Stimulated activated CD4-positive, alpha-beta T cell treated with anti-CD3 and anti-CD28 coated beads, TNF-alpha, amount 100 ng/mL, for 48 hours (primary cell): ENCODE measurements at places on chromosomes 6 and 20.

DNA sequence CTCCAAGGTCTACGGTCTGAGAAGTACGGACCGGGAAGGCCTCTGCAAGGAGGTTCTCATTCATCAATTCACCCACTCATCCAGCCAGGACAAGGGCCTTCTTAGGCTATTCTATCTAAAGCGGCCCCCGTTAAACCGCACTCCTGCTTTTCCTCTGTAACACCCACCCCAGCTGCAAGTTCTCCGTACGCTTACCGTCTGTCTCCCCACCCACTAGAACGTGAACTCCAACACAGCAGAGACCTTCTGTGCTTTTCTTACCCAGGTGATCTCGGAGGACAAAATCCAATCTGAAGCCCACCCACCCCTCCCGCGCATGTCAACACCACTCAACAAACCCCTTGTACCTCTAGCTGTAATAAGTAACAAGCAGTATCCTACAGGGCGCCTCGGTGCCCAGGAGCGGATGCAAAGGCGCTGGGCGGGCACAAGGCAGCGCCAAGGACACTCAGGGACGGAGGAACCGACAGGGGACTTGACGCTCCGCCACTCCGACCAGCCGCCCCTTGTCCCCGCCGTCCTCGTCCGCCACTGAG, 351 bp downstream of the AURKA start:
- no peak for DNase-seq

DNA sequence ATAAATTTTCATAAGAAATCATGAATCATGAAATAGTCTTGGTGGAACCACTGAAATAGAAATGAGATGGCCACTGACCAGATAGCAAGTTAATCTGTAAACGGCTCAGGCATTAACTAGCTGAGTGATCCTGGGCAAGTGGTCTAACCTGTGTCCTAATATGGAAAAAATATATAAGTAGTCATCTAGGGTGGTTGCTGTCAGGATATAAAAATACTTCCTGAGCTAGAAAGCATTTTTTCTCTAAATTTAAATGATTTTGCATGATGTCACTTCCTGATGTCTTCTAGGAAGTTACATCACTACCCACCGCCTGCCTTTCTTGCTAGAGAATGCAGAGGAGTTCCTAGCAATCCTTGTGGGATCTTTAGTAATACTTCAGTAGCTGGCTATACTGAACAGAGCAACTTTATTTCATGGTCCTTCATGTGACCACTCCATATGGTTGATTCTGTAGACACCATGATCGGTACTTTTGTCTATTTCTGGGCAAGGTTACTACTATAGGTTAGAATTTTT, 228.1 kb upstream of the CEP162 start:
- no peak for DNase-seq

DNA sequence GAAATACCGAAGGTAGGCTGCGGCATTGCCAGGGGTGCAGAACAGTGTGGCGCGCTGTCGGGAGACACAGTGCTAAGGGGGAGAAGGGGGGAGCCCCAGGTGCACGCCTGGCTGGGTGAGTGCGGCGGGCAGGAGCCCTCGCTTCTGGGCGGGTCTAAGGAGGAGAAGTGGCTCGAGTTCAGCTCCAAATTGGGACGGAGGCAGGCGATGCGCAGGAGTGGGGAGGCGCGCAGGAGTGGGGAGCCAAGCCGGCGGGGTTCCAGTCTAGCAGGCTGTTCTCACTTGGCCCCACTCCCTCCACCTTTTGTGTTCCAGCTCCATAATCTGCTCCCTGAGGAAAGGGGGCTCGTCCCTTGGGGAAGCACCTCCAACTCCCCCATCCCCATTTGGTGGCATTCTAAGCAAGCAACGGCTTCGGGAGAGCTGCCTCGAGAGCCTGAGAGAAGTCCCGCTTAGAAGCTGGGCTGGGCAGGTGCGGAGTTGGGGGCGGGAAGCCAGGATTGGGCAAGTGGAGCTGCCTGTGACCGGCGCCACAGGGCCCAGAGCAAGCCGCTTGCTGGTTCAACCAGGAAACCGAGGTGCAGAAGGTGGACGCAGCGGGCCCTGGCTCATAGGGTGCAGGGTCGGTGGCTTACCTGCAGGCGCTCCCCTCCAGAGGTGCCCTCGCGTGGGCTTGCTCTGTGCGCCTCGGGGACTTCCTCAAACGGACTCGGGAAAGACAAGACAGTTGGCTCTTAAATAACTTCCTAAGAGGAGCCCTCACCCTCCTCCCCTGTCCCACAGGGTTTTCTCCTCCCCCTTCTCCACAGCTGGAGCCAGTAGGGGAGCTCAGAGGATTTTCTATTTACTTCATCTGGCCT, at the start of gene F13A1:
TSS of gene F13A1 (minus strand) at position 711 of the 860 bp plus-strand sequence. CDS start 1,998 bp downstream, outside the sequence.
- DNase-seq = no peak

GRCh38 chr6:40671694-40672050, 84.5 kb upstream of the LRFN2 start:
- no peak for DNase-seq

DNA sequence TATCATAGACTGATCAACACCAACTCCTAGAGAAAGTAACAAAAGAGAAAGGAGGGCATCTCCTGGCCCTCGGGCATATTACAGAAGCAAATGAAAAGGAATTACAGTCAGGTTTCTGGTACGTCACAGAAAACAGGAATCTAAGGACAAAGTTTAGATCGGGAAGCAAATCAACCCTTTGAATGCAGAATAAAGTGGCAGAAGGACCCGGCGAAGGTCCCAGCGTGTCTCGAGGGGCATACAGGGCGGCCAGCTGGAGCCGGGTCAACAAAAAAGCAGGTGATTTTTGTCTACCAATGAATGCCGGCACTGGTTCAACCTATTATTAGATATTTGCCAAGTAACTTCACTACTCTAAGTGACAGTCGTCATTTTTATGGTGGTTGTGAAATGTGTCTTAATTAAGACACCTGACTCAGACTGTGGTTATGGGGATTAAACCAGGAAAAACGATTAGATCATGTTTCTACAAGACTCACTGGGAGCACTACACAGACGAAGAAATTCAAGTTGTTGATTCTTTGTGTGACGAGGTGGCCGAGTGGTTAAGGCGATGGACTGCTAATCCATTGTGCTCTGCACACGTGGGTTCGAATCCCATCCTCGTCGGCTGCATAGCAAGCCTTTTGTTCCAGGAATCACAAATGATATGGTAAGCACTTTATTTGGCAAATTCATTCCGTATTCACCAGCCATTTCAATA, 12.4 kb upstream of the ZSCAN9 start:
- peak; percentile 58 for DNase-seq

- DNase-seq = no peak
These were observed 94.0 kb downstream of the SYCP2 start for GRCh38 chr20:59839400-59839799.

GRCh38 chr6:16305246-16305725, 66.9 kb downstream of the GMPR start:
- DNase-seq = no peak

- DNase-seq = no peak
These were observed 46.8 kb downstream of the SPATA2 start for GRCh38 chr20:49868538-49868937.

GRCh38 chr6:3058957-3059356, 9.3 kb upstream of the RIPK1 start:
- DNase-seq = no peak

GRCh38 chr20:15862178-15862577, 711.1 kb downstream of the KIF16B start:
- DNase-seq = no peak

DNA sequence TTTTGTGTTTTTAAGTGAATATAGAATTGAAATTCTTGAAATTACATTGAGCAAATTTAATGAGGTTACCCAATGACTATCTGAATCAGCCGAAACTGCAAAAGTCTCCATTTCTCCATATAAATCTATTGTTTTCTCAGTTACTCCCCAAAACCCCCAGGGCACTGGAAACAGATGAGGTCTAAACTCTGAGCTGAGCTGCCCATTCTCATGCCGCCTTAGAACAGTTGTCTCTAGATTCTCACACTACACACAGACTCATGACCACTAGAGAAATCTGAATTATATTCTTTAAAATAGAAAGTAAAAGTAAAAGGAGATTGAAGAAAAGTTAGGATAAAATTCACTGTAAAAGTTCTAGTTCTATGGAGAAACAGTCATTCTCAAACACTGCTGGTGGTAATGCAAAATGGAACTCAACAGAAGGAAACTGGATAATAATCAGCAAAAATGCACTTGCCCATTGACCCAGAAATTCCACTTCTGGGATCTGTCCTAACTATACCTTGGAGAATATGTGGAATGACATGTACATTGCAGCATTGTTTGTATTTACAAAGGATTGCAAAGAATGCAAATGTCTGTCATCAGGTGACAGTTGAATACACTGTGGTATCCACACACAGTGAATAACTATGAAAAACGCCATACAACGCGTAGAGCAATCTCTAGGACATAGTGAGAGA, 125.5 kb downstream of the IPCEF1 start:
- no peak for DNase-seq

GRCh38 chr6:20412682-20413073, 11.0 kb downstream of the E2F3 start:
- DNase-seq = no peak

DNA sequence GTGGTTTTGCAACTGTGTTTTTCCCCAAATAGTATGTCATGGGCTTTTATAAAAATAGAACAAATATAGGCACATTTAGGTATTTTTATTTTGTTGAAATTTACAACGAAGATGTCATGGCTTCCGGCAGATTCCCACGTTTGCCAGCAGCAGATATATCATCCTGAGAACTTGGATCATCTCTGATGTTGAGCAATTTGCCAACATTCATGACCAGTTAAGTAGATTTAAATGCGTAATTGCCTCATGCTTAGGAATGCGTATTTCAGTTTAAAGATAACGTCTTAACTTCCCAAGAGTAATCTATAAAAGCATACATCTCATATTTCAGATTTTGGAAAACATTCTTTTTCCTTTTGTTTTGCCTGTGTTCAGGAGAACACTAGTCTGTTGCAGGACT, 457.8 kb downstream of the QKI start:
- DNase-seq = no peak

- no peak for DNase-seq
These were observed 46.9 kb downstream of the JARID2 start for GRCh38 chr6:15292721-15293302.

DNA sequence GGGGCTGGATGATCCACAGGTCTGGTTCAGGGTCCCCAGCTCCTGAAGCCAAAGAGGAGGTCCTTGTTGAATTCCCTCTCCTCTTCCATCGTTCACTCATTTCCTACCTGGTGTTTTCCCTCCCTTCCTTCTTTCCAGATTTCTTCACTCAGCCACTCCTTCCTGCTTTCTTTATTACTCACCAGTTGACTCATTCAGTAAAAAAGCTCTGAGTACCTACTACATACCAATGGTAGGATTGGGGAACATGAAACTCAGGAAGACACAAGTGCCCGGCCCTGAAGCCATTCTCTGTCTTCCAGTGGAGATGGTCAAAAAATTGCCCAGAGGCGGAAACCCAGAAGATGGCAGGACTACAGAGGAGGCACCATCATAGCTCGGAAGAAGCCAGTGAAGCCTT, 11.9 kb upstream of the NSFL1C start:
- DNase-seq = no peak

GRCh38 chr6:22383016-22383415, 86.2 kb upstream of the PRL start:
- DNase-seq = no peak

DNA sequence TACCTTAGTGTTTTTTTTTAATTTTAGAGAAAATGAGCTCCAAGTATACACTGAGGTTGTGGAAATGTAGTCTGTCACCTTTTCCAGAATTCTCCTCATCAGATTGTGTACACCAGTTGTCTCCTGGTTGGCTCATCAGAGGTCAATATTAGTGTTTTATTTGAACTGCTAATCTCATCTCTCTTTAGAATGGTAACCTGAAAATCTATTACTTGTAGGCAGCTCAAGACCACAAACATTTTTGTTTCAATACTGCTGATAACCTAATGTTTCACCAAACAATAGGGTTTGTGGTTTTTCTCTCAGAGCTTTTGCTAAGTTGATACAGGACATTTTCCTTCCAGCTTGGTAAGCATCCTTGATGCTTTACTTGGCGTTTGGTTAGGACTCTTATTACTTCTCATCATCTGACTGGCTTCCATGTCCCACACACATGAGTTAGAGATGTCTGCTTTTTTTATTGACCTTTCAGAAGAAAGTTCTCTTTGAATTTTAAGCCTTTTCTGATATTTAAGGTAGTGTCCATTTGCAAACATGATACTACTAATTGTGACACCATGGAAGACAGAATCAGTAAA, 15.1 kb downstream of the ADGRG6 start:
- DNase-seq = no peak

DNA sequence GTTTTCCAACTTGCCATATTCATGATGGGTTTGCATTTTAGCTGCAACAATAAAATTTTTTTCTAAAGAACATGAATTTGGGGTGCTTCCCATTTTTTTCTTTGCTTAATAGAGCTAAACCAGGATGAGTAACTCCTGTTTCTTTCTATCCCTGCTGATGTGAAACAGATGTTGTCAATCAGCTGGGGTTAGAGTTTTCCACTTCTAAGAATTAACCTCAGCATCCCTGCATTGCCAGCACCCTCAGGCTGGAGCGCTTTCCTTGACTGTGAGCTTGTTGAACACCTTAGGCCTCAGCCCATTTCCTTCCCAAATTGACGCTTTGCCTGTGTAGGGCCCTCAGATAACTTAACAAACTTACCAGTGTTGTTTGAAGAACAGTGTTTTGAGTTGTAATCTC, 74.5 kb downstream of the PTPN1 start:
- DNase-seq = no peak

- no peak for DNase-seq
These were observed 155.5 kb downstream of the GJA1 start for GRCh38 chr6:121590916-121591315.

DNA sequence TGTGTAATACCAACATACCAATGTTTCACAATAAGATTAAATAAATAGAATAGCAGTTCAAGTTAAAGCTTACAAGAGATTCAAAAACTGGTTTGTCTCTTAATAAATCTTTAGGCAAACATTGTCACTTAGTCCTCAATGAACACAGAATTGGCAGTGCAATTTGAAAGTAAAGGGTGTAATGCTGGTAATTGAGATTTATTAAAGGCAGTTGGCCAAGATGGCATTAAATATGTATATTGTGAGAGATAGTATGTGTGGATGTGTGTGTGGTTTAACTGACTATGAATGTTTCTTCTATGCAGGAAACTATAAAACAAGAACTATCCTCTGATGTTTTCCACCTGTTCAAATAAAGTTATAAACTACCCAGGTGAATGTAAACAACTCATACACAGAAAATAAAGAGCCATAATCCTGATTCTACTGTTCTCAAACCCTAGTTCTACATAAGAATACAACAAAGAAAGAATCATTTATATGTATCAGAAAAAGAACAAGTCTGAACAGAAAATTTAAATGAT, 267.9 kb upstream of the PTCHD4 start:
- no peak for DNase-seq

- no peak for DNase-seq
These were observed 1.3 kb downstream of the PTK7 start for GRCh38 chr6:43077333-43077809.

GRCh38 chr6:21265730-21266044, 327.9 kb upstream of the SOX4 start:
- no peak for DNase-seq

GRCh38 chr20:37537505-37537904, 9.8 kb upstream of the BLCAP start:
- DNase-seq = no peak
